Activated CD8-positive, alpha-beta T cell treated with anti-CD3 and anti-CD28 coated beads for 36 hours (primary cell): ENCODE measurements at places on chromosomes 1 and 21.

GRCh38 chr1:79373481-79374125 lies 367.1 kb upstream of the ADGRL4 start:
- no peak for DNase-seq

- DNase-seq, result no peak
These were observed 8.8 kb downstream of the OBSCN start for GRCh38 chr1:228216371-228217320.

- peak; percentile 34 for DNase-seq
These were observed 342 bp downstream of the DDOST start for GRCh38 chr1:20660847-20661206.

DNA sequence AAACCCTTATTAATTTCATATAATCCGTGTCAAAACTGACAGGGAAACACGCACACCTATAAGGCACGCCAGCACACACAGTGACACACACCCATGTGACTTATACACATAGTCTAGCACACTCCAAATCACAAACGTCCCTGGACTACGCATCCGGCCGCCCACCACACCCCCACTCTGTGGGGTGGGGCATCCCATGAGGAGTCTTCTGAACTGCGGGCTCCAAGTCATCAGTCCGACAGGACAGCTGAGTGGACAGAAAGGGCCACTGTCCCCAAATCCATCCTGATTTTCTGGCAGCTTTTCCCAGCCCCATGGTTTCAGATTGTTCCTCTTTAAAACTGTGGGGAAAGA lies 829 bp downstream of the PEA15 start:
- peak; percentile 71 for DNase-seq

DNA sequence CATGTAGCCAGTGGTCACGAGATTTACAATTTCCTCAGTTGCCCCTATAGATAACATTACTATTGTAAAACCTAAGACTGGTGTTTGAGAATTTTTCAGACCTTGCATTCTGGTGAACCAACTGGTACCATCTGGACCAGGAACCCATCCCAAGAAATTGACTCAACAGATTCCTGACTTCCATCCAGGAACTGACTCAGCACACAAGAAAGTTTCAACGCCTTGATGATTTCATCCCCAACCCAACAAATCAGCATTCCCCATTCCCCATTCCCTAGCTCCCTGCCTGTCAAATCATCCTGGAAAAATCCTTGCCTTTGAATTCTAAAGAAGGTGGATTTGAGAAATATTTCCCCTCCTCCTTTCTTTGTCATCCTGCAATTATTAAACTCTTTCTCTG lies 529.8 kb upstream of the PRMT6 start:
- DNase-seq, result no peak

DNA sequence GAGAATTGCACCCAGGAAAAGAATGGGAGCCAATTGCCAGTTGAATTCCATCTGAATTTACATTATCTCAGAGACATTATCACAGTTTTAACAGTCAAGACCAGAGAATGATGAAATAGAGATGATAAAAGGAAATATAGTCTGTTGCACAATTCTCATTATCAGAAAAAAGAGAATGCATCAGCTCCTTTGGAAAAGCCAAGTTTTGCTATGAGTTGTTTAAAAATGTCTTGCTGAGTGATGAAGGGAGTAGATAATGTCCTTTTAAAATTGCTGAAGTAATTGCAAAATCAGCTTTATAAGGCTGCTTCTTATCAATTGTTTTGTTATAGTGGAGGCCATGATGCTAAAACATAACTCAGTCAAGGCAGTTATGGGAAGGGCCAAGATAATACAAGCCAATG lies 37.9 kb upstream of the EEIG2 start:
- no peak for DNase-seq

GRCh38 chr1:235642011-235642942 lies 7.3 kb downstream of the GNG4 start:
- DNase-seq, result peak; percentile 85

- peak; percentile 34 for DNase-seq
These were observed 35.4 kb upstream of the ZNF281 start for GRCh38 chr1:200445213-200445612.
